Sigmoid colon (tissue), 7 donors: ENCODE measurements at places on chromosomes 12 and 14. TPM values are rescaled to one million over a fixed set of nuclear protein-coding genes. Genes with fewer than 3 reads are reported as not detected.

The INHBC gene
- total RNA-seq, result not detected

The NKX2-1 gene
- total RNA-seq, result not detected

The C12orf54 gene
- total RNA-seq, result not detected

The GLS2 gene
- total RNA-seq, result 3.5 TPM

The CLEC4D gene
- total RNA-seq, result 0.41 TPM

The ZC2HC1C gene
- 3.6 TPM for total RNA-seq

The SERPINA1 gene
- 6.4 TPM for total RNA-seq

The GSG1 gene
- not detected for total RNA-seq

The FITM1 gene
- 0.33 TPM for total RNA-seq

The SLCO1B1 gene
- not detected for total RNA-seq

The LALBA gene
- not detected for total RNA-seq

The DPPA3 gene
- not detected for total RNA-seq

The RPGRIP1 gene
- 0.27 TPM for total RNA-seq

The TSPAN19 gene
- 0.81 TPM for total RNA-seq

The FBXL14 gene
- 7.5 TPM for total RNA-seq

The FIGNL2 gene
- 0.36 TPM for total RNA-seq

The TAS2R46 gene
- total RNA-seq, result 2.5 TPM

The KCNA5 gene
- 2.2 TPM for total RNA-seq

The ERH gene
- total RNA-seq, result 71.5 TPM

The CD4 gene
- total RNA-seq, result 11.8 TPM

The ADGRD1 gene
- 7.2 TPM for total RNA-seq

The ANHX gene
- total RNA-seq, result not detected

The OR4E2 gene
- total RNA-seq, result not detected

The NXPH4 gene
- total RNA-seq, result not detected

The CRACR2A gene
- total RNA-seq, result 2.0 TPM

The BIN2 gene
- 4.2 TPM for total RNA-seq

The ANAPC5 gene
- 81.1 TPM for total RNA-seq

The SMCO3 gene
- 0.55 TPM for total RNA-seq

The IFNG-AS1 gene
- not detected for total RNA-seq

The GLT8D2 gene
- total RNA-seq, result 53.2 TPM

The FOXA1 gene
- total RNA-seq, result not detected

The SLC8A3 gene
- 0.82 TPM for total RNA-seq

The ADAM21 gene
- not detected for total RNA-seq

The SLC24A4 gene
- total RNA-seq, result 0.55 TPM

The SYT1 gene
- 11.8 TPM for total RNA-seq

The CFAP251 gene
- total RNA-seq, result 3.0 TPM

The RNU6-8 gene
- not detected for total RNA-seq
